ENCODE measurements at places on chromosomes 11 and 22.

- DNase-seq: no peak
Measured at GRCh38 chr22:25167082-25167481, 32.6 kb upstream of the CRYBB3 start.

DNA sequence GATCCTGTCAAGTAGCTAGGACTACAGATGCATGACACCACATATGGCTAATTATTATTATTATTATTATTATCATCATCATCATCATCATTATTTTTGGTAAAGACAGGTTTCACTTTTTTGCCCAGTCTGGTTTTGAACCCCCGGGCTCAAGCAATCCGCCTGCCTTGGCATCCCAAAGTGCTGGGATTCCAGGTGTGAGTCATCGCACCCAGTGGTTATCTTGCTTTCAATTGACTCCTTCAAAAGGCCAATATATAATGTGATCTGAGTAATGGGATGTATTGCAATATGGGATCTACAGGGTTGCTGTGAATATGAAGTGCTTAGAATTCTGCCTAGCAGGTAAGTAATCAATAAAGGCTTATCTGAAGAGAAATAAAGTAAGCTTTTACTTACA lies 221.2 kb downstream of the SBF2 start:
- DNase-seq: no peak

DNA sequence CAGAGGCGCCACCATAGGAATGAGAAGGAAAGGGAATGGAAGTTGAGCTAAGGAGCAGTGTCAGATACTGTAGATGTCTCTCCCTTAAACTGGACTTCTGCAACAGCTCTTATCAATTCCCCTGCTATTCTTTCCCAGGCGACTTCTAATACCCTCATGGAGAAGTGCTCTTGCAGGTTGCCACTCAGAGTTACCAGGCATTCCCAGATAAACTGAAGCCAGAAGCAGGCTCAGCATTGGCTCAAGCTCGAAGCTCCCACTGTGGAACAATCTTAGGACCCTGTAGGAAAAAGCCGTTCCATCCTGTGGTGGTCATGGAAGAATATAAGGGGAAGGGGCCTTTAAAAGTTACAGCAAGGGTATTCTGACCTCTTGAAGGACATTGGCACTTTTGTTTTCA lies 208.7 kb upstream of the PLET1 start:
- no peak for DNase-seq

DNA sequence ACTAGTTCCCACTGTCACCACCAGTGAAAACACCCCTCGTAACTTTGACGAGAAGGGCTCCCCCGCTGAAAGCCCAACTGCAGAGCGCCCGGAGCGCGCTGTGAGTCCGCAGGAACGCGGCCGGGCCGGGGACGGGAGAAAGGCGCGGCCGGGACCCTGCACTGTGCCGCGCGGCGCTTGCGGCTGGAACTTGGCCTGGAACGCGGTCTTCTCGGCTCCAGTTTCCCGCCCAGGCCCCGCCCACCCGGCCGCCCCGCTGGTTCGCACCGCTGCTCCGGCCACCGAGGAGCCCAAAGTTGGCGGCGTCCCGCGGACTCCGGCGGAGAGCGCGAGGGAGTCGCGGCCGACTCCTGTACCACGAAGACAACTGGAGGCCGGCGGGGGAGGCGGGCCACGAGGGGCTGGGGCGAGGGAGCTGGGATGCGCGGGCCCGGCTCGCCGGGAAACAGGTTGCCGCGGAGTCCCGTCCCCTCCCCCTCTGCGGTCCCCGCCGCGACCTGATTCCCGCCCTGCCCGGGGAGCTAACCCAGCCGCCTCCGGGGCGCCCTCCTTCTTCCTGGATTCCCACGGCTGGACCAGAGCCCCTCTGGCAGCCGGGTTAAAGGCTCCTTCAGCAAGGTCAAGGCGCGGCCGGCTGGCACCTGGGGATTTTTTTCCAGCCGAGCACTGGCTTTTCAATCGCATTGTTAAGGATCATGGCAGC lies 3.4 kb downstream of the TENM4 start:
- no peak for DNase-seq

GRCh38 chr11:113828191-113828590 lies 47.2 kb downstream of the USP28 start:
- DNase-seq: no peak

GRCh38 chr11:129283141-129283540 lies 91.0 kb upstream of the ARHGAP32 start:
- DNase-seq: no peak

DNA sequence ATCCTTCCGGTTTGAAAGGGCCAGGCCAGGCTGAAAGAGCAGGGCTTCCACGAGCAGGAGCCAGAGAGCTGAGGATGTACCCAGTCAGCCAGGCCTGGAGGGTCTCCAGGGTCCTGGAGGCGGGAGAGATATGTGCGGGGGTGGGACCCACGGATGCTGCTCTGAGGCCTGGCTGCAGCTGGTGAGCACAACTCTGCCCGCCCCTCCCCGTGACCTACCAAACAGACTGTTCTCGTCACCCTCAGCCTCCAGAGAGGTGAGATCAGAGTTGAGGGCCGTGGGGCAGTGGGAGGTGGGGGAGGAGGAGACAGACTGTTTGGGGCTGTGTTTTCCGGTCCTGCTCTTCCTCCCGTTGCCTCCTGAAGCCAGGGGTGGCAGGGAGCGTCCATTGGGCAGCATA lies 42.2 kb downstream of the TRIOBP start:
- no peak for DNase-seq

- DNase-seq: no peak
Measured at GRCh38 chr22:38927033-38927781, 30.2 kb upstream of the APOBEC3A start.

DNA sequence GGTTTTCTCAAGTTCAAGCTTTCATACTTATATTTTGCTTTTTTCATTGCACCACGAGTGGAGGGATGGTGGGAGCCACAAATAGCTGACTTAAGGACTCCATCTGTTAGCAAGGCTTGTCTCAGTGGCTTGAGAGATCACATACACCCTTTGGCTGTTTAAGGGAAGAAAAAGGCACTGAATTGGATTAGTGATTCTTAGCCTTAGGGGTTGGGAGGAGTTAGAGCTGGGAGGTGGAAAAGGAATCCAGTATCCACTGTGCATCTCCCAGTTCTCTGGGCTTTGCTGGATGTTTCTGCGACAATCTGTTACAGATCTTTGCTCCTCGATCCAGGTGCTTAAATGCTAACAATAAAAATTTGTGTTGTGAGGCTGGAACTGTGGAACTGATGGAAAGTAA lies 593.6 kb downstream of the CNTN5 start:
- DNase-seq: no peak

GRCh38 chr22:26435327-26436093 lies 6.5 kb downstream of the ASPHD2 start:
- no peak for DNase-seq

GRCh38 chr22:22196018-22196533 lies 48.5 kb upstream of the VPREB1 start:
- no peak for DNase-seq

GRCh38 chr22:38317995-38318715 lies 922 bp upstream of the CSNK1E start:
- DNase-seq: no peak

GRCh38 chr11:8260202-8260966 lies 3.3 kb downstream of the LMO1 start:
- DNase-seq: no peak

DNA sequence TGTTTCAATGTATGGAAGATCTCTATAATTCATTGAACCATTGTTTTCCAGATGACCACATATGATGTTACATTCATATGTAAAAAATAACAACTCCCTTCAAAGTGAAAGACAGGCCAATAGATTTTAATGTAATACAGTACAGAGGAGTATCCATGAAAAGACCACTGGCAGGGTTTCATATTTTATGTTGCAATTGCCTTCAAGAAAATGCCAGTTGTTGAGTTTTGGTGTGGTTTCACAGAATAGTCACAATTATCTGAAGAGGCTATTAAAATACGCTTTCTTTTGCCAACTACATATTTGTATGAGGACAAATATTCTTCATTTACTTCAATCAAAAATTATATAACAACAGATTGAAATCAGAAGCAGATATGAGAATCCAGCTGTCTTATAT lies 14.3 kb downstream of the AMOTL1 start:
- DNase-seq: no peak

DNA sequence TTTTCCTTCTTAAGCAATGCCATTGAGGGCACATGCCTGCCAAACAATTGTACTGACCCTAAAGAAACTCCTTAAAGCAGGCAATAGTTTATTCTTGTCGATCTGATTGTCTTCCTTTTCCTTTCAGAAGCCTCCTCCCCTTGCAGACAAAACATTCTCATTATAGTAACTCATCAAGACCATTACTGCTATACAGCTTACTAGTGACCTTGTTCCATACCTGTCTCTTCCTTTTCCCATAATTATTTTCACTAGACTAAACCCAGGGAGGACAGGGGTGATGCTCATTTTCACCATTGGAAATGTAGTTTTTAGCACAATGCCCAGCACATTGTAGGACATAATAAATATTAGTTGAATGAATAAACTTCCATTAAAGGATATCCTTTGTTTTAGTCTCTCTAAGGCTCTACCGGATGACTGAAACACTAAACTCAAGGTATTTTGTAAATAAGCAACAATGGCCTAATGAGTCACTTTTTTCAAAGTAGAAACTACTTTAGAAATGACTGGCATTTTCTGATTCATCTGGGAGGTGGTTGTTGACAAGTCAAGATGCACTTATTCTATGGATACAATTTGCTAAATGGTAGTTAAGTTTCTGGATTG lies 9.3 kb upstream of the MSANTD4 start:
- DNase-seq: no peak

DNA sequence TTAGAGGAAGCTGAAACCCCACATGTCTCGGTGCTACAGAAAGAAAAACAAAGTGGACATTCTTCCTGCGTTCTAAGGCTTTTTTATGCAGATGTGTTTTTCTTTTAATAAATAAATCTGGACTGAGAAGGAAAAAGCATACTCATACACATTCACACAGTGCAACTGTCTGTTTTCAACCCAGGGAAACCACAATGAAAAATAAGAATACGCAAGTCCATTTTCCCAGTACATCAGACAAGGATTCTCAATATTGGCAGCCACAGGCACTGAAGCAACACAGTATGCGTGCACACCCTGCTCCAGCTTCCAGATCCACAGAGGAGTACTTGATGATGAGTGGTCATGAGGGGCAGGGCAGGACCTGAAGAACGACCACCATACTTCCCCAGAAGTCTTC lies 86.9 kb downstream of the ETS1 start:
- DNase-seq: no peak

GRCh38 chr22:37990862-37991261 lies 6.5 kb upstream of the SOX10 start:
- no peak for DNase-seq

DNA sequence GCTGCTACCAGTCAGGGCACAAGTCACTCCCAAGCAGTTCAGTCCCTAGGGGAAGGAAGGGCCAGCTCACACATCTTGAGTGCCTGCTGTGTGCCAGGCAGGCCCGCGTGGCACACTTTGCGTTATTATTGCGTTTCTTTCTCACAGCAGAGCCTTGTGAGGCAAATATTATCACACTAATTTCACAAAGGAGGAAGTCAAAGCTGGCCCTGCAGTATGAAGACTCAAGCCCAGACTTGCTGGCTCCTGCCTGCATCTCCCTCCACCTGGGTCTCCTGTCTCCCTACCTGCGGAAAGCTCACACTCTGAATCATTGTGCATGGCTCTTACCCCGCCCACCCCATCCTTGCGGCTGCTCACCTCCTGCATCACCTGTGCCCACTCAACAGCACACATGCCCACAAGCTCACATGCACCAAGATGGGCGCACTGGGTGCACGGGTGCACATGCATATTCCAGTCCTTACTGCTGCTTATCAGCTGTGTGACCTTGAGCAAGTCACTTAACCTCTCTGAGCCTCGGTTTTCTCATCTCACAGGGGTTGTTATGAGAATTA lies 31.7 kb upstream of the P2RY2 start:
- DNase-seq: no peak

DNA sequence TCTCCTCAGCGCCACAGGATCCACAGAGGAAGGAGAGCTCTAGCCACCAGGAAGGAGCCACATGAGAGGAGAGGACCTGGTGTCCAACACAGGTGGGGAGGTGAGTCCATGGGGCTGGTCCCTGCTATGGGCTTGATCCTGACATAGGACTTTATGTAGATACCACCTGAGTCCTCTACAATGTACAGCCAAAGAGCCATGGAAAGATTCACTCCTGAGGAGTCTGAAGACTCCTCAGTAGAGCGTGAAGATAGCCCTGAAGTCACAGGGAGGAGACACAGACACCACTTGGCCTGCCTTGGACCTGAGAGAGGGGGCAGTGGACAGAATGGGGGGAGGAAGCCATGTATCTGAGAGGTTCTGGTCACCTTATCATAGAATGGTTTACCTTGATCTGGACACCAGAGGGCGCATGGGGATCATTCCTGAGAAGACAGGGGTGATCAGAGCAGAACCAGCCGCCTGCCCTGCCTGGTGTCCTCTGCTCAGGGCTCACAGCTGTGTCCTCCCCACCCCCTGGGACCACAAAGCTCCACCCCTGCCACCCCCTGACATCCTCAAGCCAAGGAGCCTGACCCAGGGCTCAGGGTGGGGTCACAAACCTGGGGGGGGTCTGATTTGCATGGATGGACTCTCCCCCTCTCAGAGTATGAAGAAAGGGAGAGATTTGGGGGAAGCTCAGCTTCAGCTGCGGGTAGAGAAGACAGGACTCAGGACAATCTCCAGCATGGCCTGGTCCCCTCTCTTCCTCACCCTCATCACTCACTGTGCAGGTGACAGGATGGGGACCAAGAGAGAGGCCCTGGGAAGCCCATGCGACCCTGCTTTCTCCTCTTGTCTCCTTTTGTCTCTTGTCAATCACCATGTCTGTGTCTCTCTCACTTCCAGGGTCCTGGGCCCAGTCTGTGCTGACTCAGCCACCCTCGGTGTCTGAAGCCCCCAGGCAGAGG lies 77.0 kb downstream of the ZNF280B start:
- DNase-seq: peak; percentile 45

DNA sequence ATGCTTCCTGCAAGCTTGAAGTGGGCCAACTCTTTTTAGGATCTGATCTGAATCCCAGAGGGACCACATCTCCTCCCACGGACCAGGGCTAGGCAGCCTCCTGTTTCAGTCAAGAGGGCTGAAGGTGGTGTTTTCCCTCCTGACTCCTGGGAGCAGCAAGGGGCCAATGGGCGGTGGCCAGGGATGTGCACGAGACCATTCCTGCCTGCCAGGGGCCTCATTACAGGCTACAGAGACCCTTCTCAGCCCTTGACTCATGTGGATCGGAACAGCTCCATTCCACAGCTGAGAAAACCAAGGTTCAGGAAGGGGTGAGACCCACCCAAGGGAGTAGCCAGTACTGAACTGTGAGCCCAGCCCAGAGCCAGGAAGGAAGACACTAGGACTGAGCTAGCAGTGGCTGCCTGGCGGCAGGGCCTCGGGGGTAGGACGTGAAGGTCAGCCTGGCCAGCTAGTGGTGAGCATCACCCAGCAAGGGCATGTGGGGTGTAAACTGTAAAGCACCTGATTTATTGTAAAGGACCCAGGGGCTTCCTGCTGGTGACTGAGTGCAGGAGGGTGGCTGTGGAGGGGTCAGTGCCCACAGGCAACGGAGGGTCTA lies 3.4 kb upstream of the P2RY6 start:
- no peak for DNase-seq
